ENCODE measurements at places on chromosomes 1 and 21.

GRCh38 chr1:14602136-14602535 is 3.7 kb downstream of the KAZN start:
- DNase-seq, result no peak

GRCh38 chr1:62428351-62428750 is 8.5 kb upstream of the USP1 start:
- DNase-seq, result no peak

DNA sequence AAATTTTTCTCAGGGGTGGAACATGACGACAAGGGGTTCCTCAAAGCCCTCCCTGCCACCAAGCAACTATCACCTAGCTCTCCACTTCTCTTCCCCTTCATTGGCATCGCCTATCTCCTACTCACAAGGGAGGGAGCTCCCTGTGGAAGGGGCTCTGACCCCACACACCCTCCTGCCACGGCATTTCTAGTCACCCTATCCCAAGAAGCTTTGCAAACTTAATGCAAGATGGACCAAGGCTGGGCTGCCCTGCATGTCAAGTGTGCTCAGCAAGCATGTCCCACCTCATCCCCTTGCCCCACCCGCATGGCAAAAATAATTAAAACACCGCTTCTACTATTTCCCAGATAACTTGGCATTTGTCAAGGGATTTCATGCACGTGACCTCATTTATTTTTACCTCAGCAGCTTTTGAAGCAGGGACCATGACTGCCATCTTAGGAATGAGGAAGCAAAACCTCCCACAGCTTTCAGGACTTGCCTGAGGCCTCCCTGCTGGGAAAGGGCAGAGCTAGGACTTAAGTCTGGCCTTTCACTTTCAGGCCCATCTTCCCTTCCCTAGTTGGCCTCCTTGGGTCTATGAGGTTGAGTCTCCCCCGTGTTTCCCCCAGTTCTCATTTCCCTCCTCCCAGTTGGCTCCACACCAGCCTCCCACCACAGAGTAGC is 161.3 kb downstream of the TSEN15 start:
- DNase-seq, result no peak

DNA sequence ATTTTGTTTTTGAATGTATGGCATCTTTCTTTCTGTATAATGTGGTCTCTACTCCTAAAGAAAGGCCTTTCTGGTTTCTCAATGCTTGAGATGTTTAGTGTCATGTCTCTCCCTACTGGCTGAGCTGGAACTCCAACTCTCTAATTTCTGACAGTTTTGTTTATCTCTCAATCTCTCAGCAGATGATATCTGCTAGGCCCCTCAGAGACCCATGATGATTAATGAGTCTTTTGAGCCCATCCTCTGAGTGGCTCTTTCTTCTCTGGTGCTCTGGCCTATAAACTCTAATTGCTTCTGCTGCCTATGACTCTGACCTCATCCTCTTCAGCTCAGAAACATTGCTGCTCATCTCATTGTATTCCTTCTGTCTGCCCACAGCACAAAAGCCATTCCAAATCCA is 46.6 kb downstream of the CRB1 start:
- DNase-seq, result no peak

GRCh38 chr21:17461014-17461413 is 51.8 kb upstream of the CXADR start:
- no peak for DNase-seq

- DNase-seq, result no peak
Observed at GRCh38 chr1:221644145-221644448, 97.8 kb downstream of the DUSP10 start.

GRCh38 chr21:24336491-24336890 is 1270.8 kb downstream of the MRPL39 start:
- DNase-seq, result no peak

DNA sequence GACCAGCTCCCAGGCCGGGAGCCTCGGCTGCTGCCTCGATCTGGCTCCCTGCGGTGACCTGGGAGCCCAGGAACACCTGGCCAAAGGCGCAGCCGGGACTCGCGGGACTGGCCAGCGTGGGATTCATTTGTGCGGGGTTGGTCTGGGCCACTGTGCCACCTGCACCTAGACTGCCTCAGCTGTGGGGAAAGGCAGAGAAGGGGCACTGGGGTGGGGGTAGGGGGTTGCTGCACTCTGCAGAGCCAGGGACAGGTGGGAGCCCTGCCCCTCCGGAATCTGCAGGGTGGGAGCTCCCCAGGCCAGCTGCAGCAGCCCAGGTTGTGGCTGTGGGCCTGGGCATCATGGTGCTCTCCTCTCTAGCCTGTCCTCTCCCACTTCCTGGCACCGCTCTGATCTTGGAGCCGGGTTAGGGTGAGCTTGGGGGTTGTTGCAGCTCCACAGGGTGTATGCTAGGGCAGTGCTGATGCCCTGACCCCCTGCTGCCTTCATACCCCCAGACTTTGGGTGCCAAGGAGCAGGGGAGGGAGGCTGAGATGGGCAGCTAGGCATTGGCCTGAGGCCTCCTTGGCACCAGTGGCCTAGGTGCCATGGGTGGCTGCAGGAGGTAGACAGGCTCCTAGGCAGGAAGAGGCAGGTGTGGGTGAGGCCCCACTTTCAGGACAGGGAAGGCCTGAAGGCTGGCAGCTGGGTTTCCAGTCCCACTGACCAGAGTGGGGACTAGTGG is 57.5 kb upstream of the ETV3 start:
- DNase-seq, result no peak

DNA sequence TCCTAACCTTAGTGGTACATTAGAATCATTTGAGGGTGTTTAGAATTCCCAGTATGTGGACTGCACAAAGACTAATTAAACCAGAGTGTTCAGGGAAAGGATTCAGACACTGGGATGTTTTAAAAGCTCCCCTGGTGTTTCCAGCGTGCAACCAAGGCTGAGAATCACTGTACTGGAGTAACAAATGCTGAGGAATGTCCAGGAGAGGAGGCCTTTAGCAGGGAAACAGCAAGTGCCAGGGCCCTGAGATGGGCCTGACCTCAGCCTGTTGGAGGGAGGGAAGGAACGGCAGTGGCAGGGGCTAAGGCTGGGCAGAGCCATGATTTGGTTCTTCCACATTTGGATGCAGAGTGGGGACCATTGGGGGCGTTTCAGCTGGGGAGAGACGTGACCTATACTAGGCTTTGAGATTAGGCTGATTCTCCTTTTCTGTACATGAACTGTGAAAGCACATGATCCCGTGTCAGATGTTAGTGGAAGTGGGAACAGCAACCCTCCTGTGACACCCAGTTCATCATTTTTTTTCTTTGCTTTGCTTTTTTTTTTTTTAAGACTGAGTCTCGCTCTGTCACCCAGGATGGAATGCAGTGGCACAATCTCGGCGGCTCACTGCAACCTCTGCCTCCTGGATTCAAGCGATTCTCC is 49.3 kb downstream of the KANK4 start:
- DNase-seq, result no peak

GRCh38 chr1:8562881-8563865 is 245.3 kb downstream of the SLC45A1 start:
- DNase-seq, result no peak

DNA sequence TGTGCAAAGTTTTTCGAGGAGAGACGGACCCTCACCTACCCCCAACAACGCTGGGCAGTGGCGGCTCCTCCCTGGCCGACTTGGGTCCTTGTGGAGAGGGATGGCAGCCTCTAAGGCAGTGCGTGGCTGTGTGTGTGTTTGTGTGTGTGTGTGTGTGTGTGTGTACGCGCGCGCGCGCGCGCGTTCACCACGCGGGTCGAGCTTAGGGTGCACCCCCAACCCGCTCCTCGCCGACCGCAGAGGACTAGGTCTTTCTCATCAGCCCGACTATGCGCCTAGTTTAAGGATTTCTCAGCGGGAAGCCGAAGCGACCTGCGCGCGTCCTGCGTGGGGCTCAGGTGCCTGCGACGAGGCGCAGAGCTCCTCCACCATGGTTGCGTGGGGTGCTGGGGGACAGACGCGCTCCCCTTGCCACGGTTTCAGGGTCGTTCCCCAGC is 940 bp downstream of the SOX13 start:
- no peak for DNase-seq

- DNase-seq, result no peak
Observed at GRCh38 chr1:23524716-23525401, 6.2 kb downstream of the E2F2 start.

- no peak for DNase-seq
Observed at GRCh38 chr1:229860926-229861325, 206.1 kb upstream of the GALNT2 start.

- DNase-seq, result no peak
Observed at GRCh38 chr1:188089461-188089860, 1260.7 kb downstream of the PLA2G4A start.

DNA sequence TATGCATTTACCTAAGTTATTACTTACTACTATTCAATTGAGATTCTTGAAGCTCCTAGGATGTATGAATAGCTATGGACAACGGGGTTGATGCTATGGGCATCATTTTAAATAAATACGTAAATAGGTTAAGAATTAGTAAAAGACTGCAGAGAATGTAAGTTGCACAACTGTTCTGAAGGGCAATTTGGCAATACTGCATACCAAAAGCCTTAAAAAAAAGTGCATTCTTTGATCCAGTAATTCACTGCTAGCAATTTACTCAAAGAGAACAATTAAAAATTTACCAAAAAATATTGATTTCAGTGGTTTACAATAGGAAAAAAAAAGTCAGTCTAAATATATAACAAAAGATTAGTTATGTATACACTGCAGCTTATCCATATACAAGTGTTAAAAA is 3.5 kb downstream of the ARPC5 start:
- no peak for DNase-seq

- no peak for DNase-seq
Observed at GRCh38 chr1:88678405-88678804, 5.7 kb upstream of the PKN2 start.

DNA sequence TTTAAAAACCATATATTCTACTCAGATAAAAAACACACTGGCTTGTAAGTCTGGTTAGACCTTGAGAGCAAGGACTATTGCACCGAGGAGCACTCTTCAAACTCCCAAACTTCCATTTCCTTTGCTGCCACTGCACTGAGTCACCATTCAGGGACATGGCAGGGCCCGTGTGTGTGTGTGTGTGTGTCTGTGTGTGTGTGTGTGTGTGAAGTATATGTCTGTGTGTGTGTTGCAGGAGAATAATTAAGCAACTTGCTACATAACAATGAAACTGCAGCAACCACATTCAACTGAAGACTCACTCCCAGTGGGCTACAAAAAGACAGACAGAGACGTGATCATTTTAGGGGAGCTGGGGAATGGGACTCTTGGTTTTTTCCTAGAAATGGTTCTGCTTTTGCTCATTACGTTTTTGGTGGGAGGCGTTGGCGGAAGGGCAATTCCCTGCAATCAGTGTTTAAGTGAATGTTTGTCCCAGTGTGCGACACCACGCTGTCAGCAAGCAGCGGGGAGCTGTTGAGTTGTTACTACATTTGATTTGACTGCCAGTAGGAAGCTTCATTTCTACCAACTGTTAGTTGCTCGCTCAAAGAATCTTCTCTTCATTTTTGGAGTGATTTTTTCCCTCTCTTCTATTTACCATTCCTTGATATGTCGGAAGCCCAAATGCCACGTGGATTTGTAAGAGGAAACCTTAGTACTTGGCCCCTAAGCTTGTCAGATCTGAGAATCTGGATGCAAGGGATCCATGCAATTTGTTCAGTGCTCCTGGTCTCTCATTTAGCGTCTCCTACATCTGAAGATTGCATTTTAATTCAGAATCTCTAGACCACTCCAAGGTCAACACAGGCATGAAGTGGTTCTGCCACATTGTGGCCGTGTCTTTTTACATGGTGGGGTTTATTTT is 36.1 kb downstream of the ESRRG start:
- no peak for DNase-seq

DNA sequence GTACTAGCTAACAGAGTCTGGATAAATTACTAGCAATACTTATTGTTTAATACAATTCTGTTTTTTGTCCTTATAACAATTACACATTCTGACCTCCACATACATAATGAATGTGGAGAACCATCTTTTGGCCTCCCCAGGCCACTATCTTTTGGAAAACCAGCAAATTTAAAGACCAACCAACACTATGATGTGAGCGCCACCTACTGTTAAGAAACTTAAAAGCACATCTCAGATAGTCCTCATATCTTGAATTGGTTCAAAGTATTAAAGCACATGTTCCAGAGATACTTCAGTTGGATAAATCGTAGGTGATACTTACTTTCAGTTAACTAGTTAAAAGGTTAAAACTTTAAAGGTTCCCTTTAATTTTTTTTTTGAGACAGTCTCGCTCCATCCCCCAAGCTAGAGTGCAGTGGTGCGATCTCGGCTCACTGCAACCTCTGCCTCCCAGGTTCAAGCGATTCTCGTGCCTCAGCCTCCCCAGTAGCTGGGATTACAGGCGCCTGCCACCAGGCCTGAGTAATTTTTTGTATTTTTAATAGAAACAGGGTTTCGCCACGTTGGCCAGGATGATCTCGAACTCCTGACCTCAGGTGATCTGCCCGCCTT is 29.3 kb upstream of the USP1 start:
- no peak for DNase-seq

DNA sequence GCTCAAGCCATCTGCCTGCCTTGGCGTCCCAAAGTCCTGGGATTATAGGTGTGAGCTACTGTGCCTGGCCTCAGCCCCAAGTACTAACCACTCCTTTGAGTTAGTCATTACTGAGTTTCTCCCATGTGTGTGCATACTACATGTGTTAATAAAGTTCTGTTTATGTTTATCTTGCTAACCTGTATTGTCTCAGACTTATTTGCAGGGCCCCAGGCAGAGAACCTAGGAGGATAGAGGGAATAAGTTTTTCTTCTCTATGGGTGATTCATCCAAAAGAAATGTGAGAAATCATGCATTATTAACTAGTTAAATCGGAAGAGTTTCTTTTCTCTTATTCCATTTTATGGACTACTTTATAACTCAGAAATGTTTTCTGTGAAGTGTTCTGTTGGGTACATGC is 203.9 kb upstream of the CACYBP start:
- DNase-seq, result no peak

GRCh38 chr1:24331961-24332673 is 13.0 kb downstream of the GRHL3 start:
- no peak for DNase-seq

DNA sequence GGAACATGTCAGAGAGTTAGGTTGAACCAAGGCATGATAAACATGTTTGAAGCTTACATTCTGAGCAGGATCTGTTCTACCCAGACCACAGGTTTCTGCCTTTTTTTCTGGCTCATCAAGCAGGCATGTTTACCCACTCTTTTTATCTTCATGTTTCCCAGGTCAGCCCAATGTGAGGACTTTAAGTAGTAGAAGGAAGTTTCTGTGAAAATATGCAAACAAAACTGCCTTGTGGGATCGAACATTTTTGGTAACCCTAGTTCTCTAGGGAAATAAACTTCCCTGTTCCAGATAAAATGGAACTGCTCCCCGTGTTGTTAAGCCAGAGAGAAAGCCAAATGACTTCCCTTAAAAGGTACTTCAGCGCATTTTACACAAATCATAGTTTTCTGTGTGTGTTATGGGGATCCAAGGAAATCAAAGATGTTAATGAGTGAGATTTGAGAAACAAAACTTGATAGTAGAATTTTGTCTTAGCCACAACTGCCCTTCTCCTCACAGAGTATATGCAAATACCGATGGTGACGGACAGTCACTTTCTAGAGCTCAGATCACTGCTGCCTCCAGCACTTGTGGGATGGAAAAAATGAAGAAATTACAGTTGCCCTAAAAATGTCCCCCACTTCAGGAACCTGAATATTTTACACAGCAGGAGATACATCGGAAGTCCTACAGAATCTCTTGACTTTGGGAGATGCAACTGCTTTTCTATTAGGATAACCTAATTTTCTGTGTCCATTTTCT is 765 bp upstream of the HIPK1 start:
- DNase-seq, result no peak

Data from stimulated activated CD4-positive, alpha-beta T cell treated with anti-CD3 and anti-CD28 coated beads, Interleukin-1b, Interleukin-23, amount 100 ng/mL, for 1 hour (primary cell).